ENCODE measurements at places on chromosomes 3 and 15.
A peak's percentile ranks its signal among the peaks of the same experiment; 100 is the strongest.

GRCh38 chr15:89817701-89818280, 3.1 kb upstream of the ANPEP start:
- no peak for DNase-seq

DNA sequence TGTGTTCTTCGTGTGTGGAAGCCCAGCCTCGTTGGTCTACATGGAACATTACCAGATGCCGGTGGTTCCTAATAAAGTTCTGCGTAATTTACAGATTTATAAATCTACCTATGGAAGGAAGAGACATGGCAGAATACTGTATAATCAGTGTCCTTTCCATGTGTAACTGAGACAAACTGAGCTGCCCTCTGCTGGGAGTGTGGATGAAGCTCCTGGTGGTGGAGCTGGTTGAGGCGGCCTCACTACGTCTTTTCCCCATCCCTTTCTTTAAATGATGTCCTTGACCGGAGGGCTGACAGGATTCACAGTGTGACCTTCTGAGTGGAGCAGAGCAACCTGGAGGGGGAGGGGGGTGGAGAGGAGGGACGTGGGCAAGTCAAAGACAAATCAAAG, 267.0 kb upstream of the CHRM5 start:
- no peak for DNase-seq

- DNase-seq: no peak
Measured at GRCh38 chr15:45704329-45705249, 69.8 kb downstream of the SQOR start.

GRCh38 chr15:72923289-72923688, 129.0 kb upstream of the NEO1 start:
- no peak for DNase-seq

- no peak for DNase-seq
Measured at GRCh38 chr3:193686665-193687483, 93.9 kb downstream of the OPA1 start.

- peak; percentile 24 for DNase-seq
Measured at GRCh38 chr15:25437777-25438600, 835 bp downstream of the UBE3A start.

- no peak for DNase-seq
Measured at GRCh38 chr3:134858441-134859035, 63.5 kb downstream of the EPHB1 start.

GRCh38 chr15:40162552-40162951, 1.7 kb downstream of the BUB1B start:
- DNase-seq: no peak

DNA sequence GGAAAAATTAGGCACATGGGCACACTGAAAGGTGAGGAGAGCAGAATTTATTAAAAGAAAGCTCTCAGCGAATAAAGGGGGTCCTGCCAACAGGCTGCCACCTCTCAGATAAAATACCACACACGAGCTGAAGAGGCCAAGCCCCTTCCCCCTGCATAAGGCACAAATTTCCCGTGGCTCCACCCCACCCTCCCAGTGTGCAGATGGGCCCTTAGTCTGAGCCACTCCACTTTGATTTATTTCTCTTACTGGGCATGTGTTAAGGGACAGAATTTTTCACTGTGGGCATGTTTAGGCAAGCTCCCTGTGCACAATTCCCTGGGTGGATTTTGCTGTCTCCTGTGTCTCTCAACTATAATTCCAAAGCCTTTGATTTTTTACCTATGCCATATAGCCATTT, 409.8 kb downstream of the TBL1XR1 start:
- no peak for DNase-seq

DNA sequence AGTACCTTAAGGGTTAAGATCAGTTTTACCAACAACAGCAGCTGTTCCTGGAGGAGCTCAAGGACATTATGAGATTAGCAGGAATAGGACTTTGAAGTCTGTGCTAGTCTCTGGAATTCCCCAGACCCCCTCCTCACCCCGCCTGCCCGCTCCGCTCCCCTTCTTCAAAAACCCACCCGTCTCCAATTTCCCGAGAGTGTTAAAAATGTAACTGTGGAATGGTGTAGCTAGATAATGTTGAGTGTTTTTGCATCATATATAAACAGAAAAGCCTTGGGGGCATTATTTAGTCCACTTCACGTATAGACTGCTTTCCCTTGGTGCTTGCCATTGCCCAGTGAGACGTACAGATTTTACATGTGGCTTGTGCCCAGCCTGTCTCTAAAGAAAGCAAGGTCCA, 65.0 kb upstream of the SEMA6D start:
- no peak for DNase-seq

DNA sequence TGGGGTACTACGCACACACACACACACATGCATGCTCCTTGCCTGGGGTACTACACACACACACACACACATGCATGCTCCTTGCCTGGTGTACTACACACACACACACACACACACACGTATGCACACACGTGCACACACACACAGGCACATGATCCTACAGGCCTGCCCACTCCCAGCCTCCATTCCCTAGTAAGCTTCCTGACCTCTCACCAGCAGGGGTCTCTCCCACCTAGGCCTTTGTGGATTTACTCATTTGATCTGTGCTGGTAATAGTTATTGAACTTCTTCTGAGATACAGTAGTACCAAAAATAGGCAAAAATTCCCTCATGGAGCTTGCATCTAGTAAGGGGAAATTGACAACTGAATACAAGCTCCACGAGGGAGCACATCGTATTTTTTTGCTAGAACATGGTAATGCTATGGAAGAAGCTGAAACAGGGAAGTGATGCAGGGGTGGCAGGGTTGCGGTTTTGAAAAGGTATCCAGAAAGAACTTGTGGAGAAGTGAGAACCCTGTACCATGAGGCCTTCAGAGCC, 19.1 kb downstream of the TTC21A start:
- DNase-seq: no peak

- no peak for DNase-seq
Measured at GRCh38 chr3:135007607-135008006, 212.5 kb downstream of the EPHB1 start.

DNA sequence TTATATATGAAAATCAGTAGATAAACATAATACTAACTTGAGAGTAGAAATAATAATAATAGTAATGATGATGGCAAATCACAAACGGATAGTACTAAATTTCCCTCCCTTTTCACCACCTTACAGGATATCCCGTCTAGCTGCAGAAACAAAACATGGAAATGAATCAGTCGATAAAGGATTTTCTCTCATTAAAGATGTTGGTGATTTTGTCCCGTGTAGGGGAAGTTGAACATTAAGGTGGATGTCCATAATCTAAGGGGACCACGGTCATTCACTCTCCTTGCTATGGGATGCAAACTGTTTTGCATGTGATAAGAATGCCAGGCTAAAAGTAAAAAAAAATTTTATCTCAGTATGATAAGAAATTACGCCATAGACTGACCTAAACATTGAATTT, 1027.7 kb upstream of the NR2F2 start:
- DNase-seq: no peak

DNA sequence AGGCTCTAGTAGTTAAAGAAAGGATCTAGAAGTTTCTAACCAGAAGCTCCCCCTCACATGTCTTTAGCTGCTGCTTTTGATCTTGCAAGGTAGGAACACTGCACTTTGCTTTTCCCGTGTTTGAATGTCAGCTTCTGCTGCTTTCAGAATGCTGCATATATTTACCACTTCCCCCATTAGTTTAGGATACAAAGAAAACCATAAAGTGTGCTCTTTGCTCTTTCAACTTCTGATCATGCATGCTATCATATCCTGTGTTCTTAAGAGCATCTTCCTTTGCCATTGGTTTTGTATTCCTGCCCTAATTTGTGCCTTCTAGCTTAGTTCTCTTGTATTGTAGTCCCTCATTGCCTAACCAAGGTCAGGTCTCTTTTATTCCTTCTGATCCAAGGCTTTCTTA, 43.3 kb downstream of the ZNF609 start:
- no peak for DNase-seq

- DNase-seq: no peak
Measured at GRCh38 chr3:107969994-107970819, 120.6 kb downstream of the CD47 start.

DNA sequence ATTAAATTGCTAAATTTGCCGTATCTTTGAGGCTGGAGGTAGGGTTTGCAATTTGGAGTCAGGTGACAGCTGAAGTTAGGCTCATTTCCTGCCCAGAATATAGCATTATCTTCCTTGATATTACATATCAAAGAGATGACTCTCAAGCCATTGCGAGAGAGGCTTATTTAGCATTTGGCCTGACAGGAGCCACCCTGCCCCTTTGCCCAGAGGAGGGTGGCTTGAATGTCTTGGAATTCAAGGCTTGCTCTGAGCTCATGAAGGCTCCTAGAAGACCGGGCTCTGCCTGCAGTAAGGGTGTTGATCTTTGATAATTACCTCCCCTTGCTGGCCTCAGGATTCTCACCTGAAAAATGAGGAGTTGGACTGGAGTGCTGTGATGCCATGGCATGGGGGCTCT, 251.4 kb upstream of the C2CD4B start:
- DNase-seq: no peak

DNA sequence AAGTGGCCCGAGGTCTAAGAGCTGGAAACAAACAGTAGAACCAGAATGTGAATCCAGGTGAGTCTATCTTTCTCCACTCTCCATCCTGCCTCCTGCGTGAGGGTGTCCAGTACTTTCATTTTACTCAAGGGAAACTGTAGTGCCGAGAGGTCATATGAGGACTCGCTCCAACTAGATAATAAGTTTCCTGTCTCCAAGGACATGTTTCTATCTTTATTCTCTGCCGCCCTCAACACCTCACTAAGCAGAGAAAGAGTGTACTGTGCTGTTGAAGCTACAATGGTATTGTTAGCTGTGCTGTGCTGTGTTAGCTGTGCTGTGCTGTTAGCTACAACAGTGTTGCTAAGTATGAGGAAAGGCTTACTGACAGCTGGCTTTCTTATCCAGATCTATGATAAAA, 137.9 kb upstream of the COL8A1 start:
- no peak for DNase-seq

- no peak for DNase-seq
Measured at GRCh38 chr3:54349691-54350090, 227.3 kb downstream of the CACNA2D3 start.

GRCh38 chr3:126389112-126389793, 5.5 kb upstream of the CFAP100 start:
- DNase-seq: peak; percentile 1

DNA sequence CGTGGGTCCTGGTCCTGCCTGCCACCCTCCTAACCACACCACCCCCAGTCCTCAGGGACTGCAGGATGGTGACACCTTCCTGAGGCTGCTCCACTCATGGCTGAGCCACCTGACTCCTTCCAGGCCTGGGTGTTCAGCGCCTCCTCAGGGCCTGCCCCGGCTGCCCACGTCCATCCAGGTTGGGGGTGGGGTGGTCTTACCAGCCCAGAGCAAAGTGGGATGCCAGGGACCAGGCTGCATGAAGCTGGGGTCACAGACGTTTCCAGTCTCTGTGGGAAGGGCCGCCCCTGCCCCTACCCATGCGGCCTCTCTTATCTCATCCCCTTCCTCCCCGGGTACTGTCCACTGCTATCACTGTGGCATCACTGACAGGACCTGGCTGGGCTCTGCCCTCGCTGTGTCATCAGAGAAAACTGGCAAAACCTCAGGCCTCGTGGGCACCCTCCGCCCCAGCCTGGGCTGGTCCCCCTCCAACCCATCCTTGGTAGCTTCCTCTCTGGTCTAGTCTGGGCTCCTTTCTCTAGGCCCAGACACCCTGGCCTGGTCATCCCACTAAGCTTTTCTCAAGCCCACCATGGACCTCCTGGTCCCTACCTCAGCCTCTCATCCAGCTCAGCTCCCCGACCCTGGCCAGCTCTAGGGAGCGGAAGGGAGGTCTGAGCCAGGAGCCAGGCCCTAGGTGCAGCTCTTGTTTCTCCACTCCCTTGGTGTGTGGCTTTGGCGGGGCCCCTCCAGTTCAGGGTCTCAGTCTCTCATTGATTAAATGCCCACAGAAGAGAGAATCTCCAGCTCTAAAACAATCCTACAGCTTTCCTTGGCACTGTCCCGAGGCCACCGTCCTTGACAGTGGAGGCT, 32.9 kb downstream of the WNT7A start:
- DNase-seq: no peak

GRCh38 chr3:38245930-38246329, 19.7 kb upstream of the SLC22A13 start:
- no peak for DNase-seq

DNA sequence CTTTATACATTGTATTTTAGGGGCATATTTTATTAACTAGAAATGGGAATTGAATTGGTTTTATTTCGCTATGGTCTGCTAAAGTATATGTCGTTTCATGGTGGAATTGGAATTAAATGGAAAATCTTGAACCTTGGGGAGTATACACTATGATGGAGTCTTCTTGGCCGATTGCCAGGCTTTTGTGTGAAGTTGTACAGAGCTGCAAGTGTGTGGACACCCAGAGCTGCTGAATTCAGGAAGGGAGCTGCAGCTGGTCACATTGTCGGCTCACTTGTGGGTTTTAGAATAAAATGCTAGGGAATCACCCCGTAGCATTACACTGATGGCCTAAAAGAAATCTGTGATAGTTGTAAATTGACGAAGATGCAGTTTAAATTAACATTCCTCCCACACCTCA, 35.1 kb downstream of the USP3 start:
- no peak for DNase-seq

DNA sequence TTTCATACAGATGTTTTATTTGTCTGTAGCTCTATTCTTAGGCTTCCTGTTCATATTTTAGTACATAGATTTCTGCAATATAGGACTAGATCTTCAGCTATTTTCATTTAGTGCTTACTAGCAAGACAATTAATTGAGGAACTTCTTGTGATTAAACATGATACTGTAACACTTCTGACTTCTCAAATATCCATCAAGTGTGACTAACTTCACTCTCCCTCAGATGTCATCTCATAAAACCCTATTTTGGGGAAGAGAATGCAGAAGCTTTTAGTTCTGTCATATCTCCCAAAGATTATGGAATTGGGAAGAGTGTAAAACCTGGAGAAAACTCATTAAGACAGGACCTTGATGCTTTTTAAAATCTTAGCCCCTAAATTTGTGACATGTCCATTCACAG, 28.6 kb upstream of the GOLIM4 start:
- no peak for DNase-seq

- no peak for DNase-seq
Measured at GRCh38 chr15:64975390-64975789, 14.3 kb downstream of the SPG21 start.

GRCh38 chr15:78950902-78951840, 6.3 kb upstream of the CTSH start:
- no peak for DNase-seq

DNA sequence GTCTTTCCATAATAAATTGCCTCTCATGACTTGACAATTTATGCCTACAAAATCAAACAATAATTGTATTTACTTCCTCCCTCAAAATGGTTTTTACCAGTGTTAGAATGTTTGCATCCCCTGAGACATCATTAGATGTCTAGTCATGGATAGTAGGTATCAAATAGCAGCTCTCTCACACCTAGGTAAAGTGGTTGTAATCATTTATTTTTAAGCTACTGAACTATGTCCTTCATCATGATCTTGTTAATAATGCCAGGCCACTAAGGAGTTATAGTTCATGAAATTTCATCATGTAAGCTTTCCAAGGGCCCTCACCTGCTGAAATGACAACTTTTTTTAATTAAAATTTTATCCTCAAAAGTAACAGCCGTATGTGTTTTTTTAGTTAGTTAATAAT, 134.1 kb downstream of the ARPP21 start:
- DNase-seq: no peak
